Ureter (tissue), 1 donor: ENCODE measurements at places on chromosomes 2 and 18. TPM values are rescaled to one million over a fixed set of nuclear protein-coding genes. Genes with fewer than 3 reads are reported as not detected.

GRCh38 chr2:136917411-136917881, 152.1 kb downstream of the THSD7B start:
- no peak for DNase-seq

DNA sequence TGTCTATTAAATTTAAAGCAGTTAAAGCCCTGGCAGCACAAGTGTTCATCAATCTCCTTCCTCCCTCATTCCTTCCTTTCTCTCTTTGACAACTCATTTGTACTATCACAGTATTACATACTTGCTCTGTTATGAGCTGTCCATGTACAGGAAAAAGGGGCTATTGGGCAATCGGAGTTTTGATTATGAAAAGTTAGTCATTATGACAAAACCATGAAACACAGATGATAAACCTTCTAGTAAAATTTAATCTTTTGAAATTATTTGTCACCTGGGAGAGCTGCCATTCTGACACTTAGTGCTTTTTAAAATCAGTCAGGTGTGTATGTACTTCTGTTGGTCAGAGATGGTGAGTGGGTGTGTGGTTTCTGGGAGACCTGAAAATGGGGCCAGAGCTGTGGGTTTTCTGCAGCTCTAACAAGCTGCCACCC, 39.4 kb downstream of the MAP4K4 start:
- DNase-seq: no peak

GRCh38 chr2:63780518-63781155, 61.1 kb upstream of the UGP2 start:
- no peak for DNase-seq

DNA sequence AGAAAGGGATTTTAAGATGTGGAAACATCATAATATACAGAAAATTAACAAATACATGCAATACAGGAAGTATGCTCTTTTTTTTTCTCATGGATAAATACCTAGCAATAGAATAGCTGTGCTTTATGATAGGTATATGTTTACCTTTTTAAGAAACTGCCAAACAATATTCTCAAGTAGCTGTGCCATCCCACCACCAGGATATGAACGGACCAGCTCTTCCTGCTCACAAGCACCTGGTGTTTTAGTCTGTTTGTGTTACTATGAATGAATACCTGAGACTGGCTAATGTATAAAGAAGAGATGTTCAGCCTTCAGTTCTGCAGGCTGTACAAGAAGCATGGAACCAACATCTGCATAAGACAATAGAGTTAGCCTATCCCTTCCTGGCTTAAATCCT, 19.9 kb upstream of the UGT1A8 start:
- no peak for DNase-seq

- no peak for DNase-seq
Observed at GRCh38 chr2:144824306-144825080, 304.6 kb upstream of the ZEB2 start.

The ADRA2B gene
- 1.1 TPM for total RNA-seq

The STK17B gene
- 29.7 TPM for total RNA-seq

- no peak for DNase-seq
Observed at GRCh38 chr2:162328424-162329157, 10.1 kb upstream of the IFIH1 start.

GRCh38 chr2:113963965-113964364, 74.1 kb downstream of the ACTR3 start:
- no peak for DNase-seq

DNA sequence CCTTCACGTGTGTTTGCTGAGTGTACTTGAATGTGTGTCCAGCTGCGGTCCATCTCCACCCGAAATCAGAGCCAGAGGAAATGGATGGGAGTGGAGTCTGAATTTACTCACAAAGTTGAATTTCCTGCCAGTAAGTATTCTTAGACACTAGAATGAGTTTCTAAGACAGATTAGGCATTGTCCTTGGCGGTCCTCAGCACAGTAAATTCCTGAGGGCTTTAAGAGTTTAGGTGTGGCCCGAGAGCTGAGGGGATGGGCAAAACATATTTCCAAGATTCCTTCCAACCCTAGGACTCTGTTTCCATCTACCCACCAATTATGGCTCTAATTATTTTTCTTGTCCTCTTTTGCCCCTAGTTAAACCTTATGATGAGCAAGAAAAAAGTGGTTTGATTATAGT, 90.3 kb upstream of the PHLPP1 start:
- DNase-seq: no peak

DNA sequence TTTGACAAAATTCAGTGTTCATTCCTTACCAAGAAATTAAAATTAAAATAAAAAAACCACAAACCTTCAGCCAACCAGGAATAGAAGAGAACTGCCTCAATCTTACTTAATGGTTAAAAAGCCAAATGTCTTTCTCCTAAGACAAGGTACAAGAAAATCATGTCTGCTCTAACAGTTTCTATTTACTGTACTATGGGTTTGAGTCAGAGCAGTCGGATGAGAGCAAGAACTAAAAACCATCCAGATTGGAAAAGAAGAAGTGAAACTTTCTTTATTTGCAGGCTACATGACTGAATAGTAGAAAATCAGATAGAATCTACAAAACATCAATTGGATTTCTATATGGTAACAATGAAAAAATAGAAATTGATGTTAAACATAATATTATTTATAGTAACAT, 555.5 kb upstream of the TNP1 start:
- DNase-seq: no peak

DNA sequence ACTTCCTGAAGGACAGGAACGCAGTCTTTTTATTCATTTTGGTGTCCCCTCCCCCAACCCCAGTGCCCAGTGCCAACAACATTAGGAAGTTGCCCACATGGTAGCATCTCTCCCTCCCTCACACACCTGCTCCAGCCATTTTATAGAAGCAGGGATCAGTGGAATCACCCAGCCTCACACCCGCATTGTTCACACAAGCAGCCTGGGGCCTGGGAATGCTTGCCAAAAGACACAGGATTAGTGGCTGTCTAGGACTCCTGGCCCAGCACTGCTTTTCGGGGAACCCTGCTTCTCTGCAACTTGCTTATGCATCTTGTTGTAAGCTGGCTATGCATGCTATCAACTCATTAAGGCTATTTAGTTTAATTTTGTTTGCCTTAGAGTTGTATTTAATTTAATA, 17.9 kb downstream of the TMEM37 start:
- no peak for DNase-seq

The IL36A gene
- not detected for total RNA-seq

DNA sequence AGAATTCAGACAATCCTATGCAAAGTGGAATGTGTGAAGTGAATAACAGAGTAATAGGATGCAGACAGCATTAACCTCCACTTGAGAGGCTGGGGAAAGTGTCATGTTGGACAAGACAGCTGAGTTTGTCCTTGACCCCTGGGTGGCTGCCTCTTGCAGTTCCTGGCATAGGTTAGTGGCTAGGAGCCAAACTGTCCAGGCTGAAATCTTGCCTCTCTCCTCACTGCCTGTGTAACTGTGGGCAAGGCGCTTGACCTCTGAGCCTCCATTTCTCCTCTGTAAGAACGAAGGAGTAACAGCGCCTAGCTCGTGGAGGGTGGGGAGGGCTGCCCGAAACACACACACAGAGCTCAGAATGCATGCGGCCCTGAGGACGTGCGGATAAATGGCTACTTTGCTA, 34.8 kb upstream of the LDLRAD4 start:
- no peak for DNase-seq

GRCh38 chr18:5152343-5153020, 44.6 kb downstream of the AKAIN1 start:
- no peak for DNase-seq

The NEURL3 gene
- 0.70 TPM for total RNA-seq

GRCh38 chr2:177983183-177983788, 89.3 kb downstream of the PDE11A start:
- no peak for DNase-seq

The ARHGAP25 gene
- 14.7 TPM for total RNA-seq

DNA sequence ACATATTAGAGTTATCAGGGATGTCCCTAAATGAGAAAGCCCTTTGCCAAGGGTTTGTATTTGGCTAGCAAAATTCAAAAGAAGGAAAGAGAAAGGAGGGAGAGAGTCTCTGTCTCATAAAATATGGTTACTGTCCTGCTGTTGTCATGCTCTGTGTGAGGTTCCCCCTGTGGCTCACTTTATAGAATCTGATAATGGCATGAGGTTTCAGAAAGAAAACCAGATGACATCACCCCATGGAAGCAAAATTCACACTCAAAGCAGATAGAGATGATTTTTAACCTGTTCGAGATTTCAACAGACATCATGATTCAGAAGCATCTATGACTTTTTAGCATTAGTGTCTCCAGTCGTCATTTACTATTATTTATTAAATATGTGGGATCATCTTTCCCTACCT, 165.0 kb upstream of the SESTD1 start:
- no peak for DNase-seq

GRCh38 chr18:57270156-57270555, 82.2 kb upstream of the ST8SIA3 start:
- no peak for DNase-seq

- peak; percentile 93 for DNase-seq
Observed at GRCh38 chr2:235050980-235051351, 99.1 kb downstream of the SH3BP4 start.

The UXS1 gene
- total RNA-seq: 62.2 TPM

The SPR gene
- 17.1 TPM for total RNA-seq

DNA sequence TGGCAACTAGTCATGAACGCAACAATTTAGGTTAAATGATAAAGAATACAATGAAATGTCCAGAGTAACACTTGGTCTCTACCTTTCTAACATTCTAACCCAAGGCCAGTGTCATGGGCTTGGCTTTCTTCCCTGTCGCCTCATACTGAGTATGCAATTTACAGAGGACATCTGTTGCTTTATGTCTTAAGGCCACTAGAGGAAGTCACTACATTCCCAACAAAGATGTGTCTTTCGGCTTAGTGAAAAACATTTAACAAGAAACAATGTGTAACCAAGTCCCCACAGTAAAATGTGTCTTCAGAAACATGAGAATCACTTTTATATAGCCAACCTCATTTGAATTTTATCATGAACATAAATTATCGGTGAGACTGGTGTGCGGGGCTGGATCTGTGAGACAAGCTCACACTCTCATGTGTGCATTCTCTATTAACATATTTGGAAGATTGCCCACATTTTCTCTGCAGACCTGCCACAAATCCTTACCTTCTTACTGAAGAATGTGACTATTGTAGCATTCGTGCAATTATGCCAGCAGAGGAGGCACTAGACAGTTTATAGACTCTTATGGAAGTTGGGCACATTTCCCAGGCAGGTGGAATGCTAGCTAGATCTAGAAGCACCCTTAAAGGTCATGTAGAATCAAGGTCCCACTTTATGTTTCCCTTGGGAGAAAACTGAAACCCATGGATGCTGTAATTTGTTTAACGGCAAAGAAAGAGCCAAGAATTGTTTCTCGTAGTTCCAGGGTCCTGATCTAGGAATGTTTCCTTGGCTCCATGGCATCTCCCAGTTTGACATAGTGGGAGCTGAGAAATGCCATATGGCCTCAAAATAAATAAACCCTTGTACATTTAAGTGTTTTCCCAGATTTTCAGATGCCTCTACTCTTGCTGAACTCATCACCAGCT, 101.8 kb downstream of the CD226 start:
- no peak for DNase-seq

DNA sequence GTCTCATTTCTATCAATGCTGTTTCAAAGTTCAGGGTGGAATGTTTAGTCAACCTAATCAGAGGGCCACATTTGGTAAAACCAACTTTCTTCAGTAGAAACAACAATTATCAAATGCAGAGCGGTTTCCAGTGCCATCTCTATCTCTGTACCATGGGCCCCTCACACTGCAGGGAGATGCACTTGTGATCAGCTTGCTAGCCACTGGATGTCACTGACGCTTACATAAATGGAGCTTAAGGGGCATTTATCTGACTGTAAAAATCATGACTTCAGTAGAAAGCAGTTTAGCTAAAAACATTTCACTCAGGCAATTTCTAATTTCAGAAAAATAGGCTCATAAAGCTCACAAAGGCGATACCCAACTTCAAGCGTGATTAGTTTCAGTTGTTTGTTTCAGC, 678.0 kb downstream of the ZEB2 start:
- DNase-seq: no peak

DNA sequence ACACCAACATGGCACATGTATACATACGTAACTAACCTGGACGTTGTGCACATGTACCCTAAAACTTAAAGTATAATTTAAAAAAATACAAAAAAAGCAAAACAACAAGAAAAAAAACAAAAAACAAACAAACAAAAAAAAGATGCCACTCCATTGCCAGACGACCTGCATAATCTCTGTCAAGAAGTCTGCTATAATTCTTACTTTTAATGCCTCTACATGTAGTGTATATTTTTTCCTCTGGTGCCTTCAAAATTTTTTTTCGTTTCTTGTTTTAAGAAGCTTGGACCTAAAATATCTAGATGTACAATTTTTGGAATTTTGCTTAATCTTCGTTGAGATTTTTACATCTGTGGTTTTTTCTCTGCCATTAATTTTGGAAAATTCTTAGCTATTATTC, 235.6 kb upstream of the ZNF521 start:
- DNase-seq: no peak

- no peak for DNase-seq
Observed at GRCh38 chr2:27690052-27690451, 26.4 kb downstream of the SLC4A1AP start.

DNA sequence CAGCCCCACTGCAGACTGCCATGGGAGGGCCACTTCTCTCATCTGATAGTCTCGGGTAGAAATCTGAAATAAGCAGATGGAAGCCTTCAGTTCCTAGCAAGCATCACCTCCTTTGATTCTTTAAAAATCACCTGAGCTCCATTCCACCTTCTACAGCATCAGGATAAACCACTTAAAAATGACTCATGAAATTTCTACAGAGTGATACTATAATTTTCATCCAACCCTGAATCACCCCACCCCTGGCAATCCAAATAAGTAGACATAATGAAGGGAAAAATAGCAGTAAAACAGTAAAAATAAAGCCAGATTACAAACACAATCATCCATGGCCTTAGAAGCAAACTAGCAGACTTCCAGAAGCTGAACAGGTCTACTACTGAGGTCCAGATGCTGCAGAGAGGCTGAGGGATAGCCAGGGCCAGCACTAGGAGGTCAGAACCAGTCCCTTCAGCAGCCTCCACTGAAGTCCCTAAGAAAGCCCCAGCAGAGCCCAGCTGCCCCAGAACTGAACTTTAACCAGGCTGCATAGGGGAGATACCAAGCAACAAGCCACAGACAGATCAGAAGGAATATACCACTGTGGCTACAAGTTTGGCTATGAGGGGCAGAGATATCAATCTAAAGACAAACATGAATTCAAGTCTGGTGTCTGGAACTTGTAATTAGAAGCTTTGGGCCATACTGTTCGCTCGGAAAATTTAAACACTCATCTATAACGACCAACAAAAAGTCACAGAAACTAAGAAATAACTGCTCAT, 54.7 kb upstream of the RNU4ATAC start:
- no peak for DNase-seq

The ANKRD30B gene
- total RNA-seq: not detected
